Erythroblast (primary cell): ENCODE measurements at places on chromosomes 11 and 22.

GRCh38 chr11:59206635-59207034 lies 6.1 kb downstream of the MPEG1 start:
- no peak for DNase-seq

DNA sequence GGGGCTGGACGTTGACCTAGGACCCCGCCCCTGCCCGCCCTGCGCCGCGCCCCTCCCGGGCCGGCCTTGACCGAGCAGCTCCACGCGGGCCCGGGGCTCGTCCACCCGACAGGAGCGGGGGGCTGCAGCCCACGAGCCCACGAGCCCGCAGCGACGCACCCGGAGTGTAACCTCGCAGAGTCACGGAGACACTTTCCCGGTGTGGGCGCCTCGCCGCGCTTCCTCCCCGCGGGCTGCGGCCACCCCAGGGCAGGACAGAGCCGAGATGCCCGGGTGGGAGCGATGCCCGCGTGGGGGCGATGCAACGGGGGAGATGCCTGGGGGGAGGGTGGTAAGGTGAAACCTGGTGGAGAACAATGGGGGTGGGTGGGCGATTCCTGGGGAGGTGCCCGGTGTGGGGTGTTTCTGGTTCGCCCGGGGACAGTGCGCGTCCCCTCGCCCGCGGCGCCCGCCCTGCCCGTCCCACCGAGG lies 4.9 kb upstream of the ZBED4 start:
- DNase-seq: no peak

DNA sequence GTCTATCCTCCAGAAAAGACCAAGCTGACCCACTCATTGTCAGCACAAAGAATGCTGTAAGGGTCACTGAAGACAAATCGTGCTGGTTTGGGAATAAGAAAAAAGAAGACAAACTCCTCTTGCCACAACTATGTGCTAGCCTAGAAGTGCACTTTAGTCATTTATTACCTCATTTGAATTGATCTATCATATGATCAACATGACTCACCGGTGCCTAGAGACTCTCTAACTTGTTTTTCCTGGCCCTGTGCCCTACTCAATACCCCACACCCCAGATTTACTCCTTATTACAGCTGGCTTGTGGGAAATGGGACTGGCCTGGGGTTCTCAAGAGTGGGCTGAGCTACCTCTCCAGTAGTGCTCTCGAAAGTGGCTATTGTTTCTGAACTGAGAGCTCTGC lies 35.9 kb upstream of the HORMAD2 start:
- peak; percentile 40 for DNase-seq

DNA sequence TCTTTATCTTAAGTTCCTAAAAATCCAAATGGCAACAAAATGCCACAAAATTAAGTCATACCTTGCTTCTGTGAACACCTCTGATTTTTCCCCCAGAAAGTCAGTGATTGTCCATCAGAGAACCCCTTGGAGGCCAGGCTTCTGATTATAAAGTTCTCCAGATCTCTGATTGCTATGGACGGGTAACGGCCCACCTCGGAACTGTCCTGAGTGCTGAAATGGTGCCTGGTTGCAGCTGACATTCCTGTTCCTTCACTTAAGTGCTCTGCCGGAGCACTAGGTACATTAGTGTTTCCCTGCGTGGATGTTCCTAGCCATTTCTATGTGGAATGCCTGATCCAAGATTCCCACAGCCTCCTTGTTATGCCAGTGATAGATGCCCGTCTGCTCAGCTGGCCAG lies 85.0 kb downstream of the CHST1 start:
- DNase-seq: no peak

DNA sequence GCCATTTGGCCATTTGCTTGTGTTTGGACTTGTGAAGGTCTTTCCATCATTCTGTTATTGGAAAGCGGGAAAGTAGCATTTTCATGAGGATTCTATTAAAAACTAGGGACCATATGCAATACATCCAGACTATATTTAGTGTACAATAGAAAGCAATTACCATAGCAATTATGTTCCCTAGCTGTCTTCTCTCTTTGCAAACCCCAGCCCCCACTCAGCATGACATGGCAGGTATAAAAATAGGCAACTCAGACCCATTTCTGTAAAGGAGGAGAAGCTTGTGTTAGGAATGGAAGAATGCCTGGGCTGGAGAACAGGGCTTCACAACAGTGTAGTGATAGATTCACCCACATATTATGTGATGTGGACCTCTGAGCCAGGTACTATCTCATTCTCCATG lies 12.4 kb downstream of the OR51B6 start:
- DNase-seq: no peak

- DNase-seq: no peak
Observed at GRCh38 chr11:125513705-125514265, 17.7 kb upstream of the FEZ1 start.

- no peak for DNase-seq
Observed at GRCh38 chr22:38223289-38223960, 21.6 kb downstream of the MAFF start.

DNA sequence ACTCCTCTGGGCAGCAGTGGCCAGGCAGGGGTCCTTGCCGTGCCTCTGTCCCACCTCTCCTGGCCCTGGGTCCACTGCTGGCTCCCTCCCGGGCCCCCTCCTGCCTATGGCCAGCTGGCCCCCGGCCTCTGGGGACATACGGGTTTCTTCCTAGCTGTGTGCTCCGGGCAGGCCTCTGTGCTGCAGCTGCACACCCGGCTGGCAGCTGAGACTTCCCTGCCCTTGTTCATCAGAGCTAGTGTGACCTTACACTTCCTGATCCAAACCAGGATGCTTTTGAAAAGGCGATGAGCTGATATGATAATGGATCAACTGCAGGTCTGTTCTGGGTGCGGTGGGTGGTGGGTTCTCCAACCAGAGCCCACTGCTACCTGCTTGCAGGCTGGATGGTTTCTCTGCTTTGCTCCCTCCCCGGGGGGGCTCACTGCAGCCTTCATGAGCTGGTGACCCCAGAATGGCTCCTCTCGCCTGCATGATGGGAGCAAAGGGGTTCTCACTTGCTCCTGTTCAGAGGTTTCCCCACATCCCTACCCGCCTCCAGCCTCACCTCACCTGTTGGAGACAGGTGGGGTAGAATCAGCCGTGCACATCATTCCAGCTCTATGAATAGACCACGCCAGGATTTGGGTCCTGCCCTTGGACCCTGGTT lies 13.3 kb downstream of the B3GAT1 start:
- no peak for DNase-seq

DNA sequence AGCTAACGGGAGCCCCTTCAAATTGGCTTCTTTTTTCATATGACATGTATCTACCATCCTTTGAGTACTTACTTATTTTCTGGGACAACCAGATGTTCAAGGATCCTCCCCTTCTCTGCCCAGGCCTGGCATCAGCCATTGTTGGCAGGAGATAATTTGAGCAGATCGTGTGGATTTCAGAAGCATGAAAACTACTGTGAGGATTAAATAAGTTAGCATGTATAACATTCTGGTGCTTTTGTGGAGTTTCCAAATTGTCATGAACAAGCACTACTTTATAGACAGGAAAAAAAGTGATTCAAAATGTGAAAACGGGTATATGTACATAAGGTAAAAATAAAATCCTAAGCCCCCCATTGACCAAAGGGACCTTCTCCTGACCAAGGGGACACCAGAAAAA lies 2.1 kb upstream of the NADSYN1 start:
- no peak for DNase-seq

- DNase-seq: no peak
Observed at GRCh38 chr11:96189351-96189750, 153.6 kb downstream of the MAML2 start.

DNA sequence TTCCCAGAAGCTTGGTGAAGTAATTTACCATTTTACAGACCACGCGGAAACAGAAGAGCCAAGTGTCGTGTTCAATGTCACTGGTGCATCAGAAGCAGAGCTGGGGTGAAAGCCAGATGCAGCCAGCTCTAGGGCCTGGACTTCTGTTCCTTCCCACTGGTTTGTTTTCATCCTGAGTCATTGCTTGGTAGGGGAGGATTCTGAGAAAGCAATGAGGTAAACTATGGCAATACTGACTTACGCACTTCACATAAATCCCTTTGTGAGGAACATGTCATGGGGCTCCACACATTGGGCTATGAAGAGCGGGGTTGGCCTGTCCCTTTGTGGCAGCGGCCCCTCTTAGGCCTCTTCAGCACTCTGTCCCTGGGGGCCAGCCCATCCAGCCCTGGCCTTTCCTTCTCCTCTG lies 52.4 kb upstream of the RBFOX2 start:
- no peak for DNase-seq

GRCh38 chr22:37412495-37413250 lies 14.6 kb downstream of the ELFN2 start:
- DNase-seq: no peak

DNA sequence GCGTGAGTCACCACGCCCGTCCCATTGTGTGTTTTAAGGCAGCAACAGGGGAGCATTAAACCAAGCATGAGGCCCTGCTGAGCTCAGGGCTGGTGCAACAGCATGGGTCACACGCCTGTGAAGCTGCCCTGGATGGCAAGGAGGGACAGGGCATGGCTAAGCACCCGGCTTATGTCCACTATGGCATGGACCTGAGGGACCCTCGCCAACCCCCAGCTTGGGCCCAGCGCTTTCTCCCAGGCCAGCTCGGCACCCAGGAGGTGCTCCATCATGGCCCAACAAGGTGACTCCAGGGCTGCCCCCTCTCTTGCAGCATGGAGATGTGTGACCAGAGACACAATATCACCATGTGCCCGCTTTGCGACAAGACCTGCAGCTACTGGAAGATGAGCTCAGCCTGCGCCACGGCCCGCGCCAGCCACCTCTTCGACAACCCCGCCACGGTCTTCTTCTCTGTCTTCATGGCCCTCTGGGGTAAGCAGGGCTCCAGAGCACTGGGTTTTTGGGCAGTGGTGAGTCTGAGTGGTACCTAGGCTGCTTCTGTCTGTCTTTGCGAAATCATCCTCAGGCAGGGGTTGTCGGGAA lies 53.6 kb downstream of the ANO1 start:
- no peak for DNase-seq

DNA sequence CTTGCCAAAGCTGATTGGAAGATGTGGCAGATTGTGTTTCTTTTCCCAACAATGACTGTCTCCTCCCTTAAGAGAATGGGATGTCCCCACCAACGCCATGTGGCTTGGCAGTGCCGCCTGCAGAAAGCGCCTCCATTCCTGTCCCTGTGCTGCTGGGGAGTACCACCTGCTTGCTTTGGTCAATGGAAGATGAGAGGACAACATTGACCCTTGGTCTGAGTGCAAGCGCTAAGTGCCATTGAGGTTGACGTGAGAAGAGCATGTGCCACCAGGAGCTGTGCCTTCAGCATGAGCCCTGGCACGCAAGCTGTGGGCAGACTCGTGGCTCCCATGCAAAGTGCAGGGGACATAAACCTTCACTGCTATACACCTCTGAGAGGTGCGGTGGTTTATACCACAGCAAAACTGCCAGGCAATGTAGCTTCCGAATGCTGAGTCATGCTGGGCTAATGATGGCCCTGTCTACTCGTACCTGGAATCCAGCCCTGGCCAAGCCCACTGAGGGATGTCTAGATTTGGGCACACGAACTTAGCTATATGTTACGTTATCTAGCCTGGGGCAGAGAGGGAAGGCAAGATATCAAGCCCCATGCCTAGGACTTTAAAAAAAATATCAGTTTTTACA lies 41.9 kb downstream of the MYEOV start:
- no peak for DNase-seq

- DNase-seq: no peak
Observed at GRCh38 chr11:94675813-94676212, 92.3 kb upstream of the AMOTL1 start.

DNA sequence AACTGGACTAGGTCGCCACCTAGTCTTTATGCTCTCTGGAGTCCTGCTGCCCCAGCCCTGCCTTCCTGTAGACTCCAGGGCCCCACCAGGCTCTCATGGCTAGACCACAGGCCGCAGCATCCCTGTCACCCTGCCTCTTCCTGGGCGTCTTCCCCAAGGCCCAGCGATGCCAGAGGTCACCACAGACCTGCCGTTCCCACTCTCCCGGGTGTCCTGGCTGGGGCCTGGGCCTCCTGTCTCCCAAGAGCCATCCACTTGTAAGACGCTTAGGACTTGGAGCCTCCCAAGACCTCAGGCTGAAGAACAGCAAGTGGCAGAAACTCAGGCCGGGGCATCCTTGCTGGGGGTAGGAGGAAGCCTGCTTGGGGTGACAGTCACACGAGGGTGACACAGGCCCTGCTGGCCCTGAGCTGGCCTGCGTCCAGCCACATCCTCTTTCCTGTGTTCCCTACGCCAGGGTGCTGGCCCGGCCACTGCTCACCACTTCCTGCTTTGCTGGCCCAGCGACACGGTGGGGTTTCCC lies 2.0 kb upstream of the TCIRG1 start:
- DNase-seq: no peak

- no peak for DNase-seq
Observed at GRCh38 chr11:121762820-121763219, 310.1 kb upstream of the SORL1-AS1 start.

- DNase-seq: peak; percentile 52
Observed at GRCh38 chr11:125874556-125875124, 12.8 kb upstream of the HYLS1 start.

GRCh38 chr11:15228331-15228849 lies 113.7 kb downstream of the INSC start:
- no peak for DNase-seq

GRCh38 chr11:108698844-108699642 lies 34.2 kb downstream of the DDX10 start:
- no peak for DNase-seq

DNA sequence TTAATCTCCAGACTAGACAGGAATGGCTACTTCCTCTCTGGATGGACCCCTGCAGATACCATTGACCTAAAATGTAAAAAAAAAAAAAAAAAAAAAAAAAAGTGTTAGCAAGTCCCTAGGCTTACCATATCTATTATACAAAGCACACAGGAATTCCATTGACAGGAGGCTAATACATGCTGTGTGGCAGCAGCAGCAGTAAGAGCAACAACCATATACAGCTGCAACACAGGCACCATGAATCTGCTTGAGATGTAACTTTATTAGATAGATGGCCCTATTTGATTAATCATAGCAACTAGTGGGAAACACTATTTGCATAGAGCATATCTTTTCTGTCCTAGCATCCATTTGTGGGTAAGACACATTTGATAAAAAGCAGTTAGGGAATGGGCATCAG lies 1447.1 kb downstream of the FAM181B start:
- no peak for DNase-seq

GRCh38 chr11:57378186-57378585 lies 2.8 kb downstream of the PRG3 start:
- DNase-seq: no peak

GRCh38 chr11:18449251-18449650 lies 6.4 kb upstream of the LDHAL6A start:
- no peak for DNase-seq

- peak; percentile 51 for DNase-seq
Observed at GRCh38 chr22:39773976-39774539, 119.5 kb downstream of the ENTHD1 start.

GRCh38 chr11:69320756-69321741 lies 27.1 kb downstream of the MYEOV start:
- no peak for DNase-seq
